ENCODE measurements at places on chromosomes 7 and 10.

DNA sequence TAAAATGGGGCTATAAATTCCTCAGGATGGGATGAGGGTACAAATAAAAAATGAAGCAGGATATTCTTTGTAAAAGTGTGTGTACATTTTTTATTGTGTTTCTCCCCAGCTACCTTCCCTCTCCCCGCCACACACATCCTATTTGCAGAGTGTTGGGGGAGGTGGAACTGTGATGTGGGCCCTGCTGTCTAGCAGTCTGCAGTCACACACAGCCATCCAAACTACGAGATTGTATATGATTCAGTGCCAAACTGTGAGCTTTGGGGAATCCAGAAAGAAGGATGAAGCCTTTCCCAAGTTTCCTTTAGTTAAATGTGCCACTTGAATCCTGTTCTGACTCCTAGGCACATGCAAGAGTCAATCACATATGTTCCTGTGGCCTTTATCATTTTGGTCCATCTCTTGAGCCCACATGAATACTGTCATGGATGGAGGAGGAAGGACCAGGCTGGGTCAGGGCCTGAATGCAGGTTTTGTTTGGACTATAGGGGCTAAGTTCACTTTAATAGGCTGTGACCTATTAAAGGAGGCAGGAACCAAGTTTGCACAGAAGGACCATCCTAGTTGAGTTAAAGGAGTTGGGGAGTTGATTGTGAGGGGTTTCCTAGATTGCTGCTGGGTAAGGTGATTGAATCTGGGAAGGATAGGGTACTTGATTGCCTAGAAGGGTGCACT, 1.1 kb upstream of the SEMA4G start:
- DNase-seq, result no peak

GRCh38 chr10:94088926-94089381, 95.2 kb downstream of the PLCE1 start:
- DNase-seq, result no peak

DNA sequence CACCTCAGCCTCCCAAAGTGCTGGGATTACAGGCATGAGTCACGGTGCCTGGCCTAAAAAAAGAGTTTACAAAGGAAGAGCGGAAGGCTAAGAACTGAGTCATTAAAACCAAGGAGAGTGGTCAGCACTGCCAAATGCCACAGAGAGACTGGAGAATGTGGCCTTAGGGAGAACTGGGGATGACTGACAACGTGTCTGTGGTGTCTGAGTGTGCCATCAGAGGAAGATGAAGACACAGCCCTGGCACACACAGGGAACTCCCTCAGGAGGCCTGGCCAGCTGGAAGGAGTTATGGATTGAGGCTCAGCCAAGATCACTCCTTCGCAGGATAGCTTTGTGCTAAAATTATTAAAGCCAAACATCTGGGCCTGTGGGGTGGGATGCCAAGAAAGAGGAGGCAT, 3.9 kb upstream of the INA start:
- DNase-seq, result no peak

DNA sequence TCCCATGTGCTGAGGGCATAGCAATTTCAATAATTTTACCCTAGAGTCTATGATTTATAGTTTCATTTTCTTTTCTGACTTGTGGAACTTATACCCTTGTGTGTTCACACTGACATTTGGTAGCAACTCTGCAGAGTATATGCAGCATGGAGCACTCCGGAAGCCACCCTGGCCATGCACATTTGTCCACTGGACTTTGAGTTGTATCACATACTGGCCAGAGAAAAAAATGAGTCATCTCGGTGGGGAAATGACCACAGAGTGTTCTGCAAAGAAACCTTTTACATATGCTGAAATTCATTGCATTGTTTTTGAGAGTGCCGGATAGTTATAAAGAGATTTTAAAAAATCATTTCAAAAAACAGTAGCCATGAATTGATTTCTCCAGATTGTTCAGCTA, 164.8 kb upstream of the COBL start:
- no peak for DNase-seq

GRCh38 chr7:115297656-115298055, 375.8 kb downstream of the MDFIC start:
- DNase-seq, result no peak
